NCI-H1436 (cell line): ENCODE measurements at places on chromosomes 7 and 10.
A peak's percentile ranks its signal among the peaks of the same experiment; 100 is the strongest.

DNA sequence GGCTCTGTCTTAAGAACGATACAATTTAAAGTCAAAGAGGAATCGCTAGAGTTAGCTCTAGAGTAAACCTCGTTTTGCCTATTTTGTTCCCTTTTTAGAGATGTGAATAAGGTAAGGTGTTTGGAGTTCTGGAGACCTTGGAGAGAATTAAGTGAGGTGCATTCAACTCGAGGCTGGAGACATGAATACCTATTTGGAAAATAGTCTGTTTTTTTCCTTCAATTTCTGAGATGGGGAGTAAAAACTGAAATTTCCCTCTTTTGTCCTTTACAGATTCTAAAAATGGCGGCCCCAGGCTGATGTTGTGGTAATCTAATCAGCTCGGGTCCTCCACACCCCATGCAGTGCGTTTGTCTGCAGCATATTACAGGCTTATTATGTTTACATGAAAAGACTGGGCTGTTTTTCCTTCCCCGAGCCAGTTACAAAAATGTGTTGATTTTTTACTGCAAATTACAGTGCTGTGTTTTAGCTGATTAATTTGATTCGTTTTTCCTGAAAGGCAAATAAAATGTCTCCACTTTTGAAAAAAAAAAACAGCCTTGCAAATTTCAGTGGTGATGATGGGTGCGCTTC lies 1.5 kb downstream of the KMT2E start:
- DNase-seq, result no peak

DNA sequence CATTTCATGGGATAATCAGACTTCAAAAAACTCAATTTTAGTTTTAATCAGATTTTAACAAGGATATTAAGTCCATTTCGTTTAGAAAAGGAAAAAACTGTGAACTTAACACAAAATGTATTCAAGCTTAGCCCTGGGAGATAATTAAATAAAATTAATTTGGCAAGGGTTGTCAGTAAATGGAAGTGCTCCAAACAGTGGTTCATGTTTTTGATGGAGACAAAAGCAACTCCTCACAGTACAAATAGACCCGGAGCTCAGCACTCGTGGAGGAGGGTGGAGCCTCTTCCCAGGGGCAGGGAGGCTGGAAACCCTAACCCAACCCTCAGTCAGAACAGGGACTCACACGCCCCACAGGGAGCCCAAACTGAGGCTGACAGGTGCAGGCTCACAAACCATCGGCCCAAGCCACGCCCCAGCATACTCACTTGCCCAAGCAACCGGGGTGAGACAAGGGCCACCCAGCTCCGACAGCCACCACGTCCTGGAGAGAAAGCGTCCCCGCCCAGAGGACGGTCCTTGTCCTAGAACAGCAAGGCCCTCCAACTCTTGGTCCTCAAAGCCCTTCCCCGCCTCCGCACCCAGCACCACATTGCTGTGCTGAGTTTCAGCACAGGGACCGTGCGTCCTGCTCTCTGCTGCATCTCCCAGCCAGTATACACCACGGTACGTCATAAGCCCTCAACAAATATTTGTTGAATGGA lies 39.8 kb downstream of the MAD1L1 start:
- DNase-seq, result peak; percentile 64

- DNase-seq, result no peak
These were observed 106.9 kb upstream of the GNAI1 start for GRCh38 chr7:80027611-80028173.

GRCh38 chr10:120262857-120263547 lies 194.0 kb upstream of the PLPP4 start:
- DNase-seq, result no peak

DNA sequence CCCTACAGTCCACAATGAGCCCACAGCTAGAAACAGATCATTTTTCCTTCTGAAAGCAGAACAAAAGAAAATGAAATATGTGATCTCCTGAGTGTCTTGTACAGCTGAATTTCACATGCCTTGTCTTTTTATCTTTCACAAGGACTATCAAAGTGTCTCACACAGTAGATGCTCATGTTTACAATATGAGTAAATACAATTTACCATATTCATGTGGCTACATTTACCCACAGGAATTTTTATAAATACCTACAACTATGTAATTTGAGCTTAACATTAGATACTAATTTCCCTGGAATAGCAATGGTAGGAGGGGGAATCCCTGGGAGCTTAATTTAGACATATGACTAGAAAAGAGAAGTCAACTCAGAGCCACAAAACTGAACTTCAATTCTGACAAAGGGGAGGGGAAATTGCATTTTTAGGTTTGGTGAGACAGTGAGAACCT lies 186.2 kb downstream of the MACC1 start:
- DNase-seq, result no peak

DNA sequence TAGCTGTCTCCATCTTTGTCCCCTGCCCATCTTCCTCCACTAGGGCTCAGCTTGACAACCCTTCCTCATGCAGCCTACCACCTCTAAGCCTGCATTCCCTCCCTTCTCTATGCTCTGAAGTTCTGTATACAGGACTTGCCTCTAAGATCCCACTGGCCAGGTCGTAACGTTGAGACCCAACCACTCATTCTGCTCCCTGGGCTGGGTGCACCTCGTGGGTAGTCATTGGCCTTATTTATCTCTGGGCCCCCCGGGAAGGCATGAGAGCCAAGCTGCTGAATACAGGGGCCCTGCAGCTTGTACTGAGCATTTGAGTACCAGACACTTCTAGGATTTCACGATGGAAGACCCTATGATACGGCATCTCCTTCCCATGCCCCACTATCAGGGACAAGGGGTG lies 31.2 kb downstream of the MYL10 start:
- DNase-seq, result no peak

GRCh38 chr10:130773941-130774340 lies 537.6 kb downstream of the TCERG1L start:
- DNase-seq, result no peak

- no peak for DNase-seq
These were observed 1.6 kb downstream of the CHST15 start for GRCh38 chr10:124091646-124092249.

DNA sequence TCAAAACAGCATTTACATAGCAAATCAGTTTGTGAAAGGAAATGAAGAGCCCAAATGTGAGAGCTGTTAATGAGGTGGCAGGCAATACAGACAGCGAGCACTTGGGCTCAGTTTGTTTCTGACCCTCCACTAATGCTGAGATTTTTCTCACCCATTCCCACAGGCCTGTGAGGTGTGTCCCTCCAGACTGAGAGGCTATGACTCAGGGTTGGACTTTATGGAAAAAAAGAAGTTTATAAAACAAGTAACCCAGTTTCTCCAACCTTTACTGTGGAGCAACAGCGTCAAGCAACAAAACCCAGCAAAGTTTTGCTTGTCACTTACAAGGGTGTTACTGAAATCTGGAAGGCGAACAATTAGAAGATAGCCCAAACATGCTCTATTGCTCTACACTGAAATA lies 4.9 kb upstream of the FEZF1 start:
- no peak for DNase-seq

DNA sequence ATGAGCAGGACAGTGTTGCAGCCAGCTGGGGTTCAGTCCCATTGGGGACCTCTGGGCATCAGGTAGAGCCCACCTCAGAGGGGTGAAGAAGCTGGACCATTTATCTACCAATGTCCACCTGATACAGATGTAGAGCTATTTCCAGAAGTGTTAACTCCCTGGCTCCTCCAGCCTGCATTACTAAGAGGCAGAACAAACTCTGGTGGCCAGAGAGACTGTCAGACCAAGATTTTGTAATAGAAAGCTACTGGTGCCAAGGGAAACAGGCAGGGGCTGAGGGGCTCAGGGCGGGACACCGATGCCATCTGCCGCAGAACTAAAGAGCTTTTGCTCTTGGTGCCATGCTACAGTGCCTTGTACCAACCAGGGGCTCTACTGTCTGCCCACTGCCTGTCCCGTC lies 268.2 kb upstream of the HABP2 start:
- no peak for DNase-seq

GRCh38 chr7:155286686-155287085 lies 11.0 kb upstream of the INSIG1 start:
- DNase-seq, result no peak

DNA sequence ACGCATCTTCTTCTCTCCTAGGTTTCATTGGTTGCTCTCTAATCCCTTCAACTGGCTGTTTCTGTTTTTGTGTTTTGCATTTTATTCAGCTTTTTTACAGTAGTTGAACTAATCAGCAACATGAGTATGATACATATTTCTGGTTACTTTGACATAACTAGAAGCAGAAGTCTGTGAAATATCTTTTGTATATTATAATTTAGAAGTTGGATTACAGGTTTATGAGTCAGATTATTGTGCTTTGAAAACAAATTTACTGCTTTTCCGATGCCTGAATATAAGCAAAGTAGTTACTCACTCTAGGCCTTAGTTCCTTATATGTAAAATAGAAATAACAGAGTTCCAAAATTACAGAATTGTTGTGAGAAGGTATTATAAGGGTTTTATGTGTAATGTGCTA lies 96.2 kb upstream of the MEOX2 start:
- no peak for DNase-seq

DNA sequence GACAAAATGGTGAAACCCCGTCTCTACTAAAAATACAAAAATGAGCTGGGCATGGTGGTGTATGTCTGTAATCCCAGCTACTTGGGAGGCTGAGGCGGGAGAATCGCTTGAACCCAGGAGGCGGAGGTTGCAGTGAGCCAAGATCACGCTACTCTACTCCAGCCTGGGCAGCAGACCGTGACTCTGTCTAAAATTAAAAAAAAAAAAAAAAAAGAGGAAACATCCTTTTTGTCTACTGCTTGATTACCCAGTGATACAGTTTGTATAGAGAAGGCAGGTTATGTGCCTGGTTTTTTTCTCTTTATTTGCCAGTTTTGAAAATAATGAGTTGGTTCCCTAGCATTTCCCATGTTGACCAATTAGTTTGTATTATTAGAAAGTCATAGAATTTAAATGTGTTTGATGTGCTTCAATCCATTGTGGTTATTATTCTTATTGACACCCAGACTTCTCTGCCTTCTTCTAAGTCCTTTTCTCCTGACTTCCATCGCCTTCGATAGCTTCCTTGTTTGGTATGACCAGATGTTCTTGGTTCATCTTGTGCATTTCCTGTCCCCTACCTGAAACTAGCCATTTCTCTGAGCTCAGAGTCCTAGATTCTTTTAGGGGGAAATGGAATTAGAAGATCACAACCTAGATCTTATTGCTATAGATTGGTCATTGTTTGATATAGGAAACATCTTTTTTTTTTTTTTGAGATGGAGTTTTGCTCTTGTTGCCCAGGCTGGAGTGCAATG lies 43.2 kb downstream of the VKORC1L1 start:
- DNase-seq, result no peak

- no peak for DNase-seq
These were observed 101.7 kb upstream of the SFMBT2 start for GRCh38 chr10:7512487-7512886.

DNA sequence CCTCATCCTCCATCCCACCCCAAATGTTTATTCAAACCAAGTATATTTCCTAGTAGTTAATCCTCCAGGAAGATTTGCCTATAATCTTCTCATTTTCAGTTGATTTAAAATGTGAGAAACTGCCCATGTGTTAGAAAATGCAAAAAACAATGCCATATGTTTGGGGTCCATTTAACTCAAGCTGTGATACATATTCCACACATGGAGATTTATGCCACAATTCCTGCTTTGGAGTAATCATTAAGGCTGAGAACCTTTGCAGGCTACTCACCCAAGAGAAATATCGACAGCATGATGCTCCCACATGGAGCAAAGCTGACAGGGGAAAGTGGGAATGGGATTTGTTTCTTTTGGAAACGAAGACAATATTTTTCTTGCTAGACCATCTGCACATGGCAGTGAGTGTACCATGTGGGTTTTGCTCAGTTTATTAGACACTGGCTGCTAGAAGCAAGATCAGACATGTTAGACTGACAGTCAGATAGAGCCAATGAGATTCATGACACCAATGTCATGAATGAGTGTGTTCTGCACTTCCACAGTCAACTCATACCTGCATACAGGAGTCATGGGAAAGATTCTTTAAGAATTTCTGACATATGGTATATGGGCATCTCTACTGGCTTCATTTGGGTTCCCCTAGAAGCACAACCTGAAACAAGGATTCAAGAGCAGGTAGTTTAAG lies 3.4 kb upstream of the GRM8 start:
- no peak for DNase-seq

DNA sequence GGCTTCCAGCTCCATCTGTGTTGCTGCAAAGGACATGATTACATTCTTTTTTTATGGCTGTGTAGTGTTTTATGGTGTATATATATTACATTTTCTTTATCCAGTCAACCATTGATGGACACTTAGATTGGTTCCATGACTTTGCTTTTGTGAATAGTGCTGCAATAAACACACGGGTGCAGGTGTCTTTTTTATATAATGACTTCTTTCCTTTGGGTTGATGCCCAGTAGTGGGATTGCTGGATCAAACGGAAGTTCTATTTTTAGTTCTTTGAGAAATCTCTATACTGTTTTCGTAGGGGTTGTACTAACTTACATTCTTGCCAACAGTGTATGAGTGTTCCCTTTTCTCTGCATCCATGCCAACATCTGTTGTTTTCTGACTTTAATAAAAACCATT lies 189.7 kb downstream of the ACTR3B start:
- DNase-seq, result no peak

GRCh38 chr10:11530806-11531205 lies 80.6 kb downstream of the USP6NL start:
- DNase-seq, result no peak

DNA sequence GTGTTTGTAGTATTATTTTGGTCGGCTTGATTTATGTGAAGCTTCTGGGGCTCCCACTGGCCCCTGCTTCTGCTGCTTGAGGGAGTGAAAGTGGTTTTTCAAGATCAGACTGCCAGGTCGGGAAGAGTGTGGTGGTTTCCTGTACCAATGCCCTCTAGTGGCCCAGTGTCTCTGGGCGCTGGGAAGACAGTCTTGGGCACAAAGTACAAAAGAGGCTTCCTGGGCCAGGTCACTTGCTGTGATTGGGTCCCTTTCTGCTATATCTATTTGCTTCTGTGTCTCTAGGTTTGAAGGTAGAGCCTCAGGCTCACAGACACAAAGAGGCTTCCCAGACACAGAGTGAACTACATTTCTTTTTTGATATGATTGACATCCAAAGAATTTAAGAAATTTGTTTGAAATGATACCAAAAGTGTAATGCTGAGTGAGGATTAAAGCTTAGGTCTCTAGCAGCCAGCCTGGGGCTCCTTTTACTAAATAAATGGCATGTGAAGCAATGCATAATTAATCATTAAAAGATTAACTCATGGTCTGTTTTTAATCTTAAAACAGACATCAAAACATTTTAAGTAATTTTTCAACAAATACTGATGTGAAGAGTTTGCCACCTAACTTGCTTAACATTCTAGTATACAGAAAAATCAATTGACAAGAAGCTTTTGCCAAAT lies 36.3 kb downstream of the ABCB1 start:
- DNase-seq, result no peak
